ENCODE measurements at places on chromosomes 1 and 21. TPM values are rescaled to one million over a fixed set of nuclear protein-coding genes. Genes with fewer than 3 reads are reported as not detected.

DNA sequence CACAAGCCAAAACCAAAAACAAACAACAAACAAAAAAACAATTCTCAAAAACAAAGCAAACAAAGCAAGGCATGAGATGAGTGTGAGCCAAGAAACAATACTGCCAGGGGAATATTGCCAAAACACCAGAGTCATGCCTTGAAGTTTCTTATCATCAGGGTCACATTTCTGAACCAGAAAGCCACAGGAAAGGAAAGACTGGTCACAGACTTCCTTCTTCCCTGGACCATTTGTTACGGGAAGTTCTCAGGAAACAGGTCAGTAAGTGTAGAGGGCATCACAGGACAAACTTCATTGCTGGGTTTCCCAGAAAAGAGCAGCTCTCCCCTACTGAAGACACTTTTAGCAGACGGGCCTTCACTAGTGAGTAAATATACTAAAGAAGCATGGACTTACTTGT lies 191.2 kb downstream of the GABPA start:
- DNase-seq, result no peak

DNA sequence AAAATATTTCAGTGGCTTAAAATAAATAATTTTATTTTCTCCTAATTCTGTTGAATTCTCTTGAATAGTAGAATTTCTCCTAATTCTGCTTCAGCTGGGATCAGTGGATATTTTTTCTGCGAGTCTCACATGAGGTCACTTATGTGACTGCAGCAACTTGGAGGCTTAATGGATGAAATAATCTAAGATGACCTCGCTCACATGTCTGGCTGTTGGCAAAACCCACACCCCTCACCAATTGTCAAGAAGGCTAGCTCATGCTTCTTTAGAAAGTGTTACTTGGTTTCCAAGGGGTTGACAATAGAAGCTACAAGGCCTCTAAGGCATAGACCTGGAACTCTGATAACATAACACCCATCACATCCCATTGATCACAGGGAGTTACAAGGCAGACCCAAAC lies 156.9 kb upstream of the DPYD start:
- DNase-seq, result peak; percentile 44

GRCh38 chr1:240656531-240656930 lies 44.6 kb upstream of the GREM2 start:
- DNase-seq, result no peak

- peak; percentile 52 for DNase-seq
Measured at GRCh38 chr1:59481881-59482505, 185.1 kb downstream of the FGGY start.

- peak; percentile 65 for DNase-seq
Measured at GRCh38 chr1:193283016-193283415, 96.6 kb upstream of the B3GALT2 start.

- DNase-seq, result peak; percentile 45
Measured at GRCh38 chr1:212291505-212292134, 6.4 kb downstream of the PPP2R5A start.

DNA sequence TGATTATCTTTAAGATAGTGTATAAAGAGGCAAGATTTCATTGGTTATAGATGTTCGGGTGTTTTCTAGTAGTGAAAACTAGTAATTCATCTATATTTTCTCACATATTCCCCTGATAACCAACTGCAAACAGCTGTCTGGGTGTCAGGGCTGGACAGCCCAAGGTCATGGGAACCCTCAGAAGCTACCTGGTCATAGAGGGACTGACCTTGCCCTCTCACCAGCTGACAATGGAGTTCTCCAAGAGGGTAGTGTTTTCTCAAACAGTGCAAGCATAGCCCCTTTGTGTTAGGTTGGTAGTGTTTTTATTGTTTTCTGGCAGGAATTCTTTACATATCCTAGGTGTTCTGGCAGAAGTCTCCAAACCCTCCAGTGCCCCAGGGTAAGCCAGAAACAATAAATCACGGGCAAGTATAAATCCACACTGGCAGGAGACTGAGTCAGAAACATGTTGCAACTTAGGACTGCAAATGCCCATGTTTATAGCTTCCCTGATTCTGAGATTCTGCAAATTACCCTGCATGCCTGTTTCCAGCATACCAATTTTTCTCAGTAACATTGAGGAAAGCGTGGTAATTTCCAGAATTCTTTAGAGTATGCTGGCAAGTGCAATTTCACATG lies 82.8 kb upstream of the ATP1A1 start:
- DNase-seq, result no peak

DNA sequence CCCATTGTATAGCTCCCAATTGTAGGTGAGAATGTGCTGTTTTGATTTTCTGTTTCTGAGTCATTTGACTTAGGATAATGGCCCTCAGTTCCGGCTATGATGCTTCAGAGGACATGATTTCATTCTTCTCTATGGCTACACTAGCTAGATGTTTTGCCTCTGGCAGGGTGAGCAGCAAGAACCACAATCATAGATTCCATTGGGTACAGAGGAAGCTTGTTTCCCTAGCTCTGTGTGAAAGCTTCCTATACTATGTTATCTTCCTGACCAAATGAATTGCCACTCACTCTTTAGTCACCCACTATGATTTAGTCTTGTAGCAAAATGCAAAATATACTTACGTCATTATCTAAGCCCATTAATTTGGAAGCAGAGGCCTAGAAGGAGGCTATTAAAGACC lies 616.3 kb downstream of the PLA2G4A start:
- no peak for DNase-seq

- DNase-seq, result peak; percentile 18
Measured at GRCh38 chr1:54053745-54054437, 483 bp downstream of the TCEANC2 start.

DNA sequence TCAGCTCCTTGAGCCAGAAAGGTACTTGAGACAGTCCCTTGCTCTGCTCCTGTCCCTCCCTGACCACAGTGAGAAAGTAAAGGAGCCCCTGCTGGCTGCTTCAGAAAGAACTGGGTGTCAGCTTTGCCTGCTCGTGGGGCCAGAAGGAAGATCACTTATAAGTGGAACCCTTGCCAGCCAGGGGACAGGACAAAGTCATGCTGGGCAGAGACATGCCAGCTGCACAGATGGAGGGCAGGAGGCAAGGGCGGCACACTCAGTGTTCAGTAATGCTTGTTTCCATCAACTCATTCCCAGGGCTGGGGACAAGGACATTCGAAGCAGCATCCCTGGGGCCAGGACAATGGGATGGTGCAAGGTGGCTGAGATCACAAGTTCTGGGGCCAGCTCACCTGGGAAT lies 41.8 kb downstream of the NTPCR start:
- DNase-seq, result no peak

GRCh38 chr1:163202833-163203451 lies at the start of gene RGS5:
RGS5 (minus strand) TSS chr1:163202916; CDS start chr1:163202835, 81 bp downstream.
- DNase-seq, result peak; percentile 74

GRCh38 chr1:55673416-55673815 lies 458.3 kb upstream of the USP24 start:
- no peak for DNase-seq

DNA sequence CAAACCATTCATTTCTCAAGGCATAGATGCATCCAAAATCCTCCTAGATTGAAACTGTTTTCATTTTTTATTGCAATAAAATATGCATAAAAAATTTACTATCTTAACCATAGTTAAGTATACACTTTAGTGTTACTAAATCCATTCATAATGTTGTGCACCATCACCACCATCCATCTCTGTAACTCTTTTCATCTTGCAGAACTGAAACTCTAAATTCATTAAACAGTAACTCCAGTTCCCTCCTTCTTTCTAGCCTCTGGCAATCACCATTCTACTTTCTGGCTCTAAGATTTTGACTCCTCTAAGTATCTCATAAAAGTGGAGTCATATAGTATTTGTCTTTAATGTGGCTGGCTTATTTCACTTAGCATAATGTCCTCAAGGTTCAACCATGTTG lies 236.8 kb downstream of the SMYD3 start:
- DNase-seq, result no peak

- no peak for DNase-seq
Measured at GRCh38 chr1:110643879-110644472, 30.8 kb downstream of the KCNA3 start.

- DNase-seq, result peak; percentile 65
Measured at GRCh38 chr21:14877581-14878228, 187.1 kb downstream of the NRIP1 start.

DNA sequence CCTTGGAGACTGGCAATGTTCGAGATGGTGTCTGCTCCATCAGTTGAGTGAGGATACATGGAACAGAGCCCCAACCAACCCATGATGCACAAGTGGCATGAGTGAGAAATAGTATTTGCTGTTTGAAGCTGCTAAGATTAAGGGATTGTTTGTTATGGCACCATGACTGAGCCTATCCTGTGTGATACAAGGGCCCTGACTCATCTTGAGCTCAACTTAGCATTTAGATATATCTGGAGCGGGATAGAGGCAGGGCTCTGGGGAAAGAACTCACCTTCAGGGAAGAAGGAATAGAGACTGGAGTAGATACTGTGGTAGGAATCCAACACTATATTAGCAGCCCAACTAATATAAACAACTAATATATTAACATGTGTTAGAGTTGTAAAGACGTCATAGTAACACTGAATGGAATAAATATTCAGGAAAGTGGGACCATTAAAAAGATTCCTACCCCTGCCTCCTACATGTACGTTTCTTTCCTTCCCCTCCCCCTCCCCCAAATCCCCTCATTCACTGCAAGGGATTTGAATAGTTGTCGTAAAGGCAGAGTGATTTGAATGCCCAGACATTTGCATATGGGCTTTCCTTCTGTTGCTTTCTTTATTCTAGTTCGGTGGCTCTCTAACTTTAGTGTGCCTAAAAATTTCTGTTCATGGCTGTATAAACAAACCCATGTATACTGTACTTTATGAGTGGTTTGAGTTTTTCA lies 106.6 kb upstream of the POU3F1 start:
- DNase-seq, result no peak

DNA sequence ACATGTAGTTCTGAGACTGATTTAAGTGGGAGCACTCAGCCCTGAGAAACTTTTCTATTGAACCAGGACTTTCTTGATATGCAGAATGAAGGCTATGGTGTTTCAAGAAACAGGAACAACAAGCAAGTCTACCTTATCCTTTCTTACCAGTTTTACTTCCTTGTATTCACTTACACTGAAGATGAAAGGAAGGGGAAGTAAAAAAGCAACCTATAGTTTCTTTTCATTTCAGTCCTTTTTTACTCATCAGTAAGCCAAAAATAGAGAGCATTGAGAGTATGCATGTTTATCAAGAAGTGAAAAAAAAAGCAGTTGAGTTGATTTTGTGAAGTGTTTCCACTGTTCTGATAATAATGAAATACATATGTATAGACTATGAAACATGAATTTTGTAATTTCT lies 1010.3 kb downstream of the AMY1C start:
- DNase-seq, result no peak

- no peak for DNase-seq
Measured at GRCh38 chr1:54967372-54967771, 13.1 kb upstream of the TMEM61 start.

GABPA gene
- 28.6 TPM for total RNA-seq

AADACL3 gene
- total RNA-seq, result not detected

ABCA4 gene
- total RNA-seq, result 0.26 TPM

PGBD5 gene
- total RNA-seq, result 0.17 TPM

IL12RB2 gene
- not detected for total RNA-seq

NR1I3 gene
- total RNA-seq, result not detected

ARHGEF11 gene
- 28.0 TPM for total RNA-seq

VHLL gene
- not detected for total RNA-seq

SYT14 gene
- total RNA-seq, result 0.99 TPM

CDC14A gene
- 3.5 TPM for total RNA-seq

RGS5 gene
- total RNA-seq, result 3.1 TPM
